Hematopoietic multipotent progenitor cell (in vitro differentiated cells): ENCODE measurements at places on chromosomes 7 and 10.
A peak's percentile ranks its signal among the peaks of the same experiment; 100 is the strongest.

DNA sequence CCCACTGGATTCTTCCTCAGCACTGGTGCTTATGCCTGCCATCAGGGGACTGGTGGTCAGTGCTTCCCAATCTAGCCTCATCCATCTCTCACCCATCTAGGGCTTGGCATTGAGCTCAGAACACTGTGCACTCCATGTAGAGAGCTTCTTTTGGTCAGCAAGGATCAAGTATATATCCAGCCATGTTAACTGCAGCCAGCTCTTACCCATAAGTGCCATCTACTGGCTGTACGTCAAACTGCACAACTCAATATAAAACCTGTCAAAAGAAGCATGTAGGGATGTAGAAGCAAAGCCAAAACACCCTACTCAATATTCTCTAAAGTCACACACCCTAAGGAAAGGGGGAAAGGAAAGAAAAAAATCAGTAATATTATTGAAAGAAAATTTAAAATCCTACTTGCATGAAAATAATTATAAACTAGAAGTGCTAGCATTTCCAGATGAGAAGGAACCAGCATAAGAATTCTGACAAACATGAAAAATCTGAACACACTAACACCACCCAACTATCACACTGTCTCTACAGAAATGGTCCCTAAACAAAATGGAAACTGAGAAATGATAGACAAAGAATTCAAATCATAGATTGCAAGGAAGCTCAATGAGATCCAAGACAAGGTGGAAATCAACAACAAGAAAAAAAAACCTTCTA is 531.1 kb upstream of the STEAP1 start:
- peak; percentile 71 for DNase-seq

DNA sequence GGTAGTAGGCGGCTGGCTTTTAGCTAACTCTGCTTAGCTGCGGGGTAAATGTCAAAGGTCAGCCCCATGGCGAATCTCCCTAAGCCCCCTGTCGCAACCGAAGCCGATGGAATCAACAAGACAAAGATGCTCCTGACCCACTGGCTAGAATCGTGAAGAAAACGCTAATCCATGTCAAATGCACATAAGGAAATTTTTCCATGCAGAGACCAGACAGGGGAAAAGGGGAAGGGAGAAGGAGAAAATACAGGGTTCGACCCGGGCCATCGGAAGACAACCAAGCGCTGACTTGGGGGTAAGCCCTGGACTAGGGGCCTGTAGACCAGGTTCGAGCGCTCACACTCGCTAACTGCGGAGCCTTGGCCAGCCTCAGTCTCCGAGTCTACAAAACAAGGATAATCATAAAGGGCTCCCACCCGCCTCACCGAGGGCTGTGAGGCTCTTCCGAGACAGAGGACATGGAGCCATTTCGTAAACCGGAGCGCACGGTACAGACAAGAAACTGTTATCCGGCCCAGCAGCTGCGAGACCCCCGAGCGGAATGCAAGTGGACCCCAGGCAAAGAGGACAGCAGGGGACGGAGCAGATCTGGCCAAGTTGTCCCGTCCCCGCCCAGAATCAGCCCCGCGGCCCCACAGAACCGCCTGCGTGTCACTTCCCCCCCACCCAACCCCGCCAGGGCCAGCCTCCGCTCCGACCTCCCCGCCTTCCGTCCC is 507 bp downstream of the SAR1A start:
- peak; percentile 27 for DNase-seq

DNA sequence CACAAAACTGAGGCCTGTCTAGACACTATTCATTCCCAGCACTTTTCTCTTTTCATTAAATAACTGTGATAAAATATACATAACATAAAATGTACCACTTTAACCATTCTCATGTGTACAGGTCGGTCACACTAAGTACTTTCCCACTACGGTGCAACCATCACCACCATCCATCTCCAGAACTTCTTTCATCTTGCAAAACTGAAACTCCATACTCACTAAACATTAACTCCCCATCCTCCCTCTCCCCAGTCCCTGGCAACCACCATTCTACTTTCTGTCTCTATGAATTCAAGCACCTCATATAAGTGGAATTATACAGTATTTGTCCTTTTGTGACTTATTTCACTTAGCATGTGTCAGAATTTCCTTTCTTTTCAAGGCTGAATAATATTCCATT is 53.0 kb downstream of the ARHGAP12 start:
- DNase-seq, result no peak

DNA sequence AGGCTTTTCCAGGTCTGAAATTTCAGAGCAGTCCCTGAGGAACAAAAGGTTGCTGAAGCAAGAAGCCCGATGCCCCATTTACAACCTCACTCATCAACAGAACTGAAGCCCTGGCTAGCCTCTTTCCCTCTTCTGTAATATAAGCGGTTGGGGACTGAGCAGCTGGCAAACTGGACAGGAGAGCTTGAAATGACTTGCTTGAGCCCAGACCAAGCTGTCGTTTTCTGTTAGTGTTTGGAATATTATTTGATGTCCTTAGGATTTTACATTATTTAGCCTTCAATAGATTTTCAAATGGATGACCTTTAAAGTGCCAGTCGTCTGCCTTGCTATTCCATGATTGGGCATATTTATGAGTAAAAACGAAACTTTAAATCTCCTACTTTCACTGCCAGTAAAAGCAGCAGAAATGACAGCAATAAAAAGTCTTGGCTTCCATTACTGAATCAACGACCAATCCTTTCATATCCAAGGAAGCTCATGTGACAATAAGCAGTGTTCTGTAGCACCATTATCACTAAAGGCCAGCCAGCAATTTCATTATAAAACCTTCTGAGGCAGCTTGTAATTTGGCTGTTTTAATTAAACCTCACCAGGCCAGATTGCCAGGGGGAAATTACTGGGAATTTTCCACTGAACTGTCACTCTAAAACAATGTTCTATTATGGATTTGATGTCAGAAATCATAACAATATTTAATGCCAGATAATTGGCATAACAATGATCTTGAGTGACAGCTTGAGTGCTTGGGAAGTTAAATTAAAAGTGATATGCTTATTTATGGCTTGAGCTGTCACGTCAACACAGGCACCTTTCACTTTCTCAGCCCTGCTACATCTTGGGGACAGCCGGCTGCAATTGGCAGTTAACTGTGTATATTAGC is 85.9 kb downstream of the LSMEM1 start:
- no peak for DNase-seq

GRCh38 chr7:1917221-1918062 is 247.4 kb downstream of the ELFN1 start:
- DNase-seq, result no peak
